Stimulated activated CD4-positive, alpha-beta T cell treated with anti-CD3 and anti-CD28 coated beads, Interleukin-12 subunit alpha, Interleukin-12 subunit beta, amount 100 ng/mL, for 24 hours (primary cell): ENCODE measurements at places on chromosomes 4 and X.

DNA sequence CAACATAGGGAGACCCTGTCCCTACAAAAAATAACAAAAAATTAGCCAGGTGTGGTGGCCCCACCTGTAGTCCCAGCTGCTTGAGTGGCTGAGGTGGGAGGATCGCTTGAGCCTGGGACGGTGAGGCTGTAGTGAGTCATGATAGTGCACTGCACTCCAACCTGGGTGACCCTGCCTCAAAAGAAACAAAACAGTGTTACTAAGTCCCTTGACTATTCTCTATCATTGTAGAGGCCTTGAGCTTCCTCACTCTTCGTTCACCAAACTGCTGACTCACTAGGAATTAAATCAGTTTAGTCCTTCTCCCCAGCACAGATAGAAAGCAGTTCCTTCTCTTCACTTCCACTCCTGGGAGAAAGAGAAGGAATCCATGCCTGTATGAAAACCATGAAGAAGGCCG, 14.5 kb downstream of the CDS1 start:
- DNase-seq: no peak

DNA sequence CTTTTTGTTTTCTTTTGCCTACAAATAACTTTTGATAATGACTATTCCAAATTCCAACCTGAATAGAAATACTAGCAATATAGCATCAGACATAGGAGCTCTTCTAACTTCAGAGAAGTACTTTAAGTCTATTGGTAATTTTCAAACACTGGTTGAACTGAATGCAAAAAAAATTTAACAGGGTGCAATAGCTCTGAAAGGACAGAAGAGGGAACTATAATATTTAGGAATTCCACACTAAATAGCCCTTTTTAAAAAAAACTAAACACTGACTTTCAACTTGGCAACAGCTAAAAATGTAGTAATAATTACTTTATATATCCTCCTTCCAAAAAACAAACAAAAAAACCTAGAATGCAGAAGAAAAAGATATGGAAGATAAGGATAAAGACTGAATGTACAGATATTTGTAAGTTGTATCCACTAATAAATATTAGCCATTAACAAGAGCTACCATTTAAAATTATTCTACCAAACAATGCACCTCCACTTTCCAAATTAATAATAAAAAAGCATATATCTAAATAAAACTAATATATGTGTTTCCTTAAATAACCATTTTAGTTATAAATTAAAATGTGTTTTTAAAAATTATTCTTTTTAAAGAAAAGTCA, 81.4 kb downstream of the FBXW7 start:
- DNase-seq: no peak

GRCh38 chr4:8700531-8700930, 108.0 kb downstream of the CPZ start:
- no peak for DNase-seq

GRCh38 chrX:9293051-9293496, 171.8 kb upstream of the TBL1X start:
- DNase-seq: no peak

DNA sequence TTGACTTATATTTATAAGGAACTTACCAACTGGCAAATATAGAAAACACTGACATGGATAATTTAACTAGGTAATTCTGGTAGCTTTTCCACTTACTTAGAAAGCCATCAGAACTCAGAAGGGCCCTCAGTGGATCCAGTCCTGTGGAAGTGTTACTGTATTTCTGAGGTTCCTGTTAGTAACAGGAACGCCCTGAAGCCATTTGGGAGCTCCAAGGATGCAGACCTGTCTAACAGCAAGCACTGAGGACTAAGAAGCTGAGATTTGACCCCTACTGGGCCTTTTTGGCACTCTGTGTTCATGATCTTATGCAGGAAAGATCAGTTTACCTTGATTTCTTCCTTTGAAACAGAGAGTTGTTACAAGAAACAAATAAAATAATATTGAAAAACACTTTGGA, 46.0 kb upstream of the TLL1 start:
- no peak for DNase-seq

- no peak for DNase-seq
Measured at GRCh38 chrX:48782795-48783194, 3.6 kb upstream of the GATA1 start.

DNA sequence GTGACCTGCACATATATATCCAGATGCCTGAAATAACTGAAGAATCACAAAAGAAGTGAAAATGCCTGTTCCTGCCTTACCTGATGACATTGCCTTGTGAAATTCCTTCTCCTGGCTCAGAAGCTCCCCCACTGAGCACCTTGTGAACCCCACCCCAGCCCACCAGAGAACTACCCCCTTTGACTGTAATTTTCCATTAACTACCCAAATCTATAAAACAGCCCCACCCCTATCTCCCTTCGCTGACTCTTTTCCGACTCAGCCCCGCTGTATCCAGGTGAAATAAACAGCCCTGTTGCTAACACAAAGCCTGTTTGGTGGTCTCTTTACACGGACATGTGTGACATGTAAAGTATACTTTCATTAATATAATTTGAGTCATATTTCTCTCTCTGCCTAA, 320.3 kb upstream of the TECRL start:
- DNase-seq: no peak

DNA sequence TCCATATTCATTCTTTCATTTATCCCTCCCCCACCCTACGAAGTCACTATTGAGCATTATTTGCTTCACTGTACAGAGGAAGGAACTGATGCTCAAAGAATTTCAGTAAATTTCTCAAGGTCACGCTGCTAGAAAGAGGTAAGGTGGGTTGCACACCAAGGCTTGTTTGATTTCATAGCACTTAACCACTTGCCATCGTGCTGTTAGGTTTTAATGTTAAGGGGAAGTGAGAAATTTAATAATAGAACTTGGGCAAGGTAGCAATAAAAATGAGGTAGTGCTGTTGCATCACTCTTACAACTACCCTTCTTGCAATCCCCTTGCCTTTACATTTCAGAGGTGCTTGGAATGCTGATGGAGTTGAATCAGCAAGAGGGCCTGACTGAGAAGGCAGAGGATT, 343.1 kb downstream of the MID1IP1 start:
- no peak for DNase-seq

DNA sequence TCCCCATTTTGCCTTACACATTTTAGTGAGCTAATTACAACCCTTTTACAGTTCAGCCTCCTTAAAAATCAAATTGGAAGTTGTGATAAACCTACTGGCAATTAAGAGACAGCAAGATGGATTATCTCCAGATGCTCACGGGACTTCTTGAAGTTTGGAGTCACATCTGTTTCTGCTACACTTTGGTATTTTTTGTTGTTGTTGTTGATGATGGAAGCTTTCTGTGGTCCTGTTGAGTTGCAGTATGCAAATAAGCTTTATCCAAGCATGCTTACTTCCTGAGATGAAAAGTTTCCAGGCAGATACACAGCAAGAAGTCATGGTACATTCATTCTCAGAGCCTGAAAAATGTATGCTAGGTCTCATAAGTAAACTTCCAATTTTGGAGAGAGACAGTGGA, 670.0 kb upstream of the AMOT start:
- DNase-seq: no peak
